Airway epithelial cell (primary cell): ENCODE measurements at places on chromosomes 11 and 22. TPM values are rescaled to one million over a fixed set of nuclear protein-coding genes. Genes with fewer than 3 reads are reported as not detected.

SCGB1A1 gene
- not detected in 2 replicates for total RNA-seq

SULT4A1 gene
- 0.09 and 0.21 TPM in 2 replicates for total RNA-seq

DBX1 gene
- total RNA-seq, result not detected in 2 replicates

SGSM1 gene
- total RNA-seq, result not detected in 2 replicates

DDI1 gene
- total RNA-seq, result not detected in 2 replicates

TMEM121B gene
- total RNA-seq, result 0.07 TPM in 1 of 2 replicates, not detected in the other

ST3GAL4 gene
- total RNA-seq, result 18.4 and 21.8 TPM in 2 replicates

UBQLNL gene
- not detected in 2 replicates for total RNA-seq

OR52E8 gene
- not detected in 2 replicates for total RNA-seq

MFRP gene
- not detected in 2 replicates for total RNA-seq

THRSP gene
- not detected in 2 replicates for total RNA-seq

NEU3 gene
- total RNA-seq, result 5.2 and 6.2 TPM in 2 replicates

C2CD3 gene
- total RNA-seq, result 6.2 and 10.6 TPM in 2 replicates

SEC14L2 gene
- total RNA-seq, result 28.9 and 61.4 TPM in 2 replicates

WT1 gene
- not detected in 2 replicates for total RNA-seq

CHRM4 gene
- total RNA-seq, result not detected in 2 replicates

OR8G5 gene
- not detected in 2 replicates for total RNA-seq

IFITM10 gene
- total RNA-seq, result 3.3 and 8.0 TPM in 2 replicates

FAM227A gene
- 0.98 and 2.6 TPM in 2 replicates for total RNA-seq

SPCS2 gene
- total RNA-seq, result 23.2 and 65.3 TPM in 2 replicates

EXPH5 gene
- 4.8 and 8.7 TPM in 2 replicates for total RNA-seq

ADAMTS15 gene
- 7.7 and 8.0 TPM in 2 replicates for total RNA-seq

TMEM45B gene
- total RNA-seq, result 53.2 and 59.1 TPM in 2 replicates

ABTB2 gene
- total RNA-seq, result 3.3 and 4.2 TPM in 2 replicates

HTR3A gene
- not detected in 2 replicates for total RNA-seq

RNF121 gene
- 25.0 and 25.3 TPM in 2 replicates for total RNA-seq

TMEM218 gene
- 13.1 and 22.9 TPM in 2 replicates for total RNA-seq

CNTF gene
- total RNA-seq, result 0.23 and 0.92 TPM in 2 replicates

SNX32 gene
- 0.14 and 0.56 TPM in 2 replicates for total RNA-seq
